ENCODE measurements at places on chromosomes 11 and 22.

DNA sequence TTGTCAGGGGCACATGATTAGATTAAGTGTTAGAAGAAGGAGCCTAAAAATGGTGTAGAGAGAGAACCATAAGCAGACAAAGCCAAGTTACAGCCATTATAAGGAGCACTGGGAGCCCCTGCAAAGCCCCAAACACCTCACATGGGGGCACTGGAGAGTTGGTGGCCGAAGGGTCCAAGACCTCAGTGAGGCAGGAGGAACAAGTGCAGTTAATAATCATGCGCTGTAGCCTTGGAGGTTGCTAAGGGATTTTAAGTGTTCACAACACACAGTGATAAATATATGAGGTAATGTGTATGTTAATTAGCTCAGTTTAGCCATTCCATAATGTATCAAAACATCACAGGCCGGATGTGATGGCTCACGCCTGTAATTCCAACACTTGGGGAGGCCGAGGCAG, 54.4 kb upstream of the JAM3 start:
- H3K27me3 ChIP-seq, result no peaks in the 10 kb centered on the region
- H3K27ac ChIP-seq, result no peak overlapping the region
- no peaks in the 10 kb centered on the region for H3K4me1 ChIP-seq
- no peaks in the 10 kb centered on the region for H3K36me3 ChIP-seq

GRCh38 chr11:10933455-10934292, 75.8 kb upstream of the ZBED5 start:
- peaks cover 52% of the 10 kb centered on the region for H3K27me3 ChIP-seq
- peak overlapping the region; percentile 78 for H3K4me3 ChIP-seq
- peaks cover 21% of the 10 kb centered on the region for H3K4me1 ChIP-seq
- no peaks in the 10 kb centered on the region for H3K36me3 ChIP-seq
- H3K27ac ChIP-seq, result no peak overlapping the region
- DNase-seq, result peak; percentile 79

GRCh38 chr11:57269571-57270021, 32.5 kb upstream of the APLNR start:
- peaks cover 2% of the 10 kb centered on the region for H3K36me3 ChIP-seq
- H3K27ac ChIP-seq, result no peak overlapping the region
- H3K4me3 ChIP-seq, result no peak overlapping the region
- no peak for DNase-seq
- no peaks in the 10 kb centered on the region for H3K4me1 ChIP-seq

DNA sequence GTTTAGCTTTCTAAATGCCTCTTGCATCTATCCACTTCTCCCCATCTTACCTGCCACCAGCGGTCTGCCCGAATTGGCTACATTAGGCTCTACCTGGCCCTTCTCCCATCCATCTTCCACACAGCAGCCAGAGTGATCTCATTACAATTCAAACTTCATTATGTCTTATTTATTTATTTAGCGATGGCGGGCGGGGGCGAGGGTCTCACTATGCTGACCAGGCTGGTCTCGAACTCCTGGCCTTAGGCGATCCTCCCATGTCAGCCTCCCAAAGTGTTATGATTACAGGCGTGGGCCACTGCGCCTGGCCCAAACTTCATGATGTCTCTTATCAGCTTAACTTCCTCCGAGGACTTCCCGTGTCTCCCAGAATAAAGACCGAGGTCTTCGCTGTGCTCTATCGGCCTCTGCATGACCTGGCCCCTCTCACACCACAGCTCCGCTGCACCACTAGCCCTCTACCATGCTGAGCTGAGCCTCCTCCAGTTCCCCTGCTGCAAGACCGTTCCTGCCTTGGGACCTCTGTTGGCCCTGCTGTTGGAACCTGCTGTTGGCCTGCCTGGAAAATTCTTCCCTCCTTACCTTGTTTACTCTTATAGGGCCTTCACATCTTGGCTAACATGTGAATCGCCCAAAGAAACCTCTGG, 870 bp upstream of the CTTN start:
- H3K4me3 ChIP-seq, result peak overlapping the region; percentile 85
- peak; percentile 10 for DNase-seq
- peak overlapping the region; percentile 56 for H3K27ac ChIP-seq
- peaks cover 17% of the 10 kb centered on the region for H3K4me1 ChIP-seq
- H3K27me3 ChIP-seq, result peaks cover 83% of the 10 kb centered on the region

- H3K4me1 ChIP-seq, result no peaks in the 10 kb centered on the region
- no peaks in the 10 kb centered on the region for H3K36me3 ChIP-seq
- no peak for DNase-seq
- H3K27me3 ChIP-seq, result peaks cover 16% of the 10 kb centered on the region
These were observed 54.8 kb upstream of the TIMP3 start for GRCh38 chr22:32746732-32747131.

DNA sequence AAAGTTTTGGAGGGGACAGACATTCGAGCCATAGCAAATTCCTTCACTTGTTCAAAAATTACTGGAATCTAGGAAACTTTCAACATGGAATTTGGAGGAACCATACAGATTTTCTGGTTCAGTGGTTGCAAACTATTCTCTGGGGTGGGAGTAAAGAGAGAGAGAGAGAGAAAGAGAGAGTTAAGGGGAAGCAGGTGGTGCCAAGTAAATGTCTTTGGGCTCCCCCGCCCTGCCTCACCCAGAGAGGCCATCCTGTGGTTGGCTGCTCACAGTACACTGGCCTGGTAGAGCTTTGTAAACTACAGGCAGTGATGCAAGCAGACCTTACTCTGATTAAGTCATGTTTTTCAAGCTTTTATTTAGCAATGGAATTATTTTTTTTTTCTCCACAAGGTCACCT, 82.6 kb downstream of the ADAMTS15 start:
- no peak for DNase-seq
- no peak overlapping the region for H3K27ac ChIP-seq

DNA sequence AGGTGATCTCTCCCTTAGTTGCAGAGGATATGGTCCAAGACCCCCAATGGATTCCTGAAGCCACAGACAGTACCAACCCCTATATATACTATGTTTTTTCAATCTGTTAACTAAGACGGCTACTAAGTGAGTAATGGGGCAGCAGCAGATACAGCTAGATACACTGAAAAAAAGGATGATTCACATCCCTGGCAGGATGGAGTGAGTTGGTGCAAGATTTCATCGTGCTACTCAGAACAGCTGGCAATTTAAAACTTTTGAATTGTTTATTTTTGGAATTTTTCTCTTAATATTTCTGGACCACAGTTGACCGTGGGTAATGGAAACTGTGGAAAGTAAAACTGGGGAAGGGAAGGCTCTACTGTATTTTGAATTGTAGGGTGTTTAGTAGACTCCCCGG, 17.0 kb upstream of the TMEM218 start:
- H3K27ac ChIP-seq, result no peak overlapping the region
- peaks cover 56% of the 10 kb centered on the region for H3K27me3 ChIP-seq
- H3K4me1 ChIP-seq, result no peaks in the 10 kb centered on the region

DNA sequence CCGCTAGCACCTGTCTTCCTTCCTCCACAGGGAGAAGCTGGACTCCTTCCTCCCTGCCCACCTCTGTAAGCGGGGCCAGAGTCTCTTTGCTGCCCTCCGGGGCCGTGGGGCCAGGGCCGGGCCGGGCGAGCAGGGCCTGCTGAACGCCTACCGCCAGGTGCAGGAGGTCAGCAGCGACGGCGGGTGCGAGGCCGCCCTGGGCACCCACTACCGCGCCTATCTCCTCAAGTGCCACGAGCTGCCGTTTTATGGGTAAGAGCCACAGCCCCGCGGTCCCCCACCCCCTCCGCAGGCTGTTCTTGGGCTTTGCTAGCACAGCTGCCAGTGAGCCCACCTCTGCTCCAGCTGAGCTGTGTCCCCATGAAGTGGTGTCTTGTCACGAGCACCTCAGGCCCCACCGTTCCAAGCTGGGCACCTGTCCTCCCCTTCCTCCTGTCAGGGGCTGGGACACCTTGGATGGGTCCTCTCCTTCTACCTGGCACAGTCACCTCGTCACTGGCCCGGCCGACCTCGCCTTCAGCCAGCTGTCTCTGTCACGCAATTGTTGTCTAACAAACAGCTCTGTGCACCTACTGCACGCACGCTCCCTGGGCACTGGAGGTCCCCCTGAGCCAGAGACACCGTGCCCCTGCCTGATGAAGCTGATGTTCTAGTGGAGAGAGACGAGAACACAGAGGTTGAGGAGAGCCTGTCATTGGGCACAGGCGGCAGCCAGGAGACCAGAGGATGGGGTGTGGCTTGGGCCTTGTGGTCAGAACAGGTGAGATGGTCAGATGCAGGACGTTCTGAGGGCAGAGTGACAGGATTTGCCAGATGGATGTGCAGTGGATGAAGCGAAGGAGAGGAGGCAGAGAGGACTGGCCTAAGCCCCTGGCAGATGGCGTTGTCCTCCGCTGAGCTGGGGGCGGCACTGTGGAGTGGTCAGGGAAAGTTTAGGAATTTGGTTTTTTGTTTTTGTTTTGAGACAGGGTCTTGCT, 10.6 kb downstream of the FRMD8 start:
- H3K27ac ChIP-seq, result no peak overlapping the region
- H3K27me3 ChIP-seq, result no peaks in the 10 kb centered on the region
- no peak overlapping the region for H3K4me3 ChIP-seq
- peaks cover 5% of the 10 kb centered on the region for H3K36me3 ChIP-seq

DNA sequence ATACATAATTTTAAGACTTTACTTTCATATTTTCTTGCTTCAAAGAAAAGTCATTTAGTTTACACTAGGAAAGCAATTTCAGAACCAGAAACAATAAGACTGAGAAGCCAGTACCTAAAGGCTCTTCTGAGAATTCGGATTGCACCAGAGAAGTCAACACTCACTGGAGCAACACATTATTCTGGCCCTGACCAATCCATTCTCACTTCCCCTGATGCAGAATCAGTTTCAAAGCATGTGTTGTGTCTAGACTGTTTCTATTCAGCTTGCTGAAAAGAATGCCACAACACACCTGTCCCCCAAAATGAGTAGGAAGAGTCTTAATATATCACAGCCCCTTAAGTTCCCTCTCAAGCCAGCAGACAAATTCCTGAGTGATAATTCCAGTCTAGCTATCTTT, 1074.3 kb upstream of the TENM4 start:
- H3K27ac ChIP-seq, result no peak overlapping the region
- no peaks in the 10 kb centered on the region for H3K27me3 ChIP-seq
- no peak for DNase-seq
- no peaks in the 10 kb centered on the region for H3K36me3 ChIP-seq
- H3K4me1 ChIP-seq, result no peaks in the 10 kb centered on the region

DNA sequence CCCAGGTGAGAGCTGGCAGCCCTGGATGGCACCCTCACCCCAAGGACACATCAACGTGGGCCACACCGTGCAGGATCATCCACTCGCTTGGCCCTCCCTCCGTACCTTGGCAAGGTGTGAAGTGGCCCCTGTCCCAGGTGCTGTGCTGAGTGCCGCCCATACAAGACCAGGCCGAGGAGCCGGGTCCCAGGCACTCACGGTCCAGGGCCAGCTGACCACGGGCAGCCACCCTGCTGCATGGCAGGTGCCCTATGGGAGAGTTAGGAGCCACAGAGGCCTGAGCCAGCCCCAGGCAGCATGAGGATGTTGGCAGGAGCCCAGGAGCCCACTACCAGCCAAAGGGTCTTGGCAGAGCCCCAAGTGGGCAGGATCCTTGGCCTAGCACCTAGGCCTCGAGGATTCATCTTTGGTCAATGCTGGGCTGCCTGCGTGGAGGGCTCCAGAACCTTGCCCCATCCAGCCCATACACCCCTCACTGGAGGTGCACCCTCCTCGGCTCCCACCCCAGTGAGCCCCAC, 19.6 kb downstream of the RTN4R start:
- no peaks in the 10 kb centered on the region for H3K36me3 ChIP-seq
- no peaks in the 10 kb centered on the region for H3K27me3 ChIP-seq
- no peak for DNase-seq
- no peak overlapping the region for H3K27ac ChIP-seq
- peaks cover 20% of the 10 kb centered on the region for H3K4me1 ChIP-seq

GRCh38 chr22:23281406-23282088, 101.2 kb downstream of the BCR start:
- peak overlapping the region; percentile 45 for H3K27ac ChIP-seq
- H3K36me3 ChIP-seq, result no peaks in the 10 kb centered on the region
- H3K4me3 ChIP-seq, result no peak overlapping the region
- peak; percentile 78 for DNase-seq
- H3K4me1 ChIP-seq, result peaks cover 14% of the 10 kb centered on the region
- no peaks in the 10 kb centered on the region for H3K27me3 ChIP-seq

DNA sequence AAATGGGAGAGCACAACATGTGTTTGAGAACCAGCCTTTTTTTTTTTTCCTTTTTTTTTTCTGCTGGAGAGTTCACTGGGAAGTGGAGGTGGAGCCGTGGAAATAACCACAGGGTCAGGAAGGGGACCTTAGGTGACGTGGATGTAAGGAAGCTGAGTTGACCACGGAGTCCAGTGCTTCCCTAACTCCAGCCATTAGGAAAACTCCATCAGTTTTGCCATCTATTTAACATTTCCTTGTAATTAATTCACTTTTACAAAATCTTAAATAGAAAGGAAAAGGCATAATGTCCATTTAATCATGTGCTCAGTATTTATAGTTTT, 2.0 kb upstream of the CDK2AP2 start:
- H3K27me3 ChIP-seq, result peaks cover 4% of the 10 kb centered on the region
- peaks cover 8% of the 10 kb centered on the region for H3K36me3 ChIP-seq
- peaks cover 27% of the 10 kb centered on the region for H3K4me1 ChIP-seq
- no peak for DNase-seq
- no peak overlapping the region for H3K27ac ChIP-seq

- no peak for DNase-seq
- H3K36me3 ChIP-seq, result peaks cover 14% of the 10 kb centered on the region
- no peak overlapping the region for H3K27ac ChIP-seq
- H3K4me3 ChIP-seq, result no peak overlapping the region
These were observed 25.1 kb downstream of the OR2AG2 start for GRCh38 chr11:6746626-6747025.

GRCh38 chr11:20197881-20198280, 37.6 kb upstream of the DBX1 start:
- no peaks in the 10 kb centered on the region for H3K36me3 ChIP-seq
- H3K4me1 ChIP-seq, result peaks cover 9% of the 10 kb centered on the region
- no peak for DNase-seq
- H3K4me3 ChIP-seq, result no peak overlapping the region
- peaks cover 61% of the 10 kb centered on the region for H3K27me3 ChIP-seq

DNA sequence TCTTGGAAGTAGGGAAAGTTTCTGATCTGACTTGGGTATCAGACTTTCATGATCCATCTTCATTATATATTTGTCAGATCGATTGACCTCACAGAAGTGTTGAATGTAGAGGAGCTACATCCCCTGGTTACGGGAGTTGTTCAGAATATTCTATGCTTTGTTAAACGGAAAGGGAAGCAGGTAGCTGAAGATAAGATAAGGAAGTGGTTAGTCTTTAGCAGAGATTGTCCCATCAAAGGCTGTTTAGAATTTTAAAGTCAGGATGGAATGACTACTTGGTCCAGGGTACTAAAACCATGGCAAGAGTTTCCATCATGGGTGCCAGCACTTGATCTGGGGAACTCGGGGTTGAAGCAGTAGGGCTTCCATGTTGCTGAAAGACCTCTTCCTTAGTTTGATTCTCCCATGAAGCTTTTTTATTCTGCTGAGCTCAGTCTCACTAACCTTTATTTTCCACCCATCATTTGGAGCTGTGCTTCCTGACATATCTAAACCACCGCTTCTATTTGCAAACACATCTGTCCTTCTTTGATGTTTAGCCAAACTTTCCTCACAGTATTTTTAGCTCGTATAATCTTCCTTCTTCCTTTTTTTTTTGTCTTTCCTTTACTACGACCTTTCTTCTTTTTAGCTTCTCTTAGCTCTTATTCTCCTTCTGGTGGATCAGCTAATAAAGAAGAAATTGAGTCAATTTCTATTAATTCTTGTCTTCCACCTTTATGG, 4.0 kb upstream of the C22orf31 start:
- H3K36me3 ChIP-seq, result no peaks in the 10 kb centered on the region
- H3K27me3 ChIP-seq, result peaks cover 49% of the 10 kb centered on the region
- H3K27ac ChIP-seq, result no peak overlapping the region
- H3K4me3 ChIP-seq, result no peak overlapping the region
- no peak for DNase-seq

Measured in activated naive CD8-positive, alpha-beta T cell treated with anti-CD3 and anti-CD28 coated beads for 36 hours (primary cell).